ENCODE measurements at places on chromosomes 3 and 15.

- DNase-seq = no peak
Measured at GRCh38 chr3:113063126-113063894, 72.5 kb downstream of the GTPBP8 start.

DNA sequence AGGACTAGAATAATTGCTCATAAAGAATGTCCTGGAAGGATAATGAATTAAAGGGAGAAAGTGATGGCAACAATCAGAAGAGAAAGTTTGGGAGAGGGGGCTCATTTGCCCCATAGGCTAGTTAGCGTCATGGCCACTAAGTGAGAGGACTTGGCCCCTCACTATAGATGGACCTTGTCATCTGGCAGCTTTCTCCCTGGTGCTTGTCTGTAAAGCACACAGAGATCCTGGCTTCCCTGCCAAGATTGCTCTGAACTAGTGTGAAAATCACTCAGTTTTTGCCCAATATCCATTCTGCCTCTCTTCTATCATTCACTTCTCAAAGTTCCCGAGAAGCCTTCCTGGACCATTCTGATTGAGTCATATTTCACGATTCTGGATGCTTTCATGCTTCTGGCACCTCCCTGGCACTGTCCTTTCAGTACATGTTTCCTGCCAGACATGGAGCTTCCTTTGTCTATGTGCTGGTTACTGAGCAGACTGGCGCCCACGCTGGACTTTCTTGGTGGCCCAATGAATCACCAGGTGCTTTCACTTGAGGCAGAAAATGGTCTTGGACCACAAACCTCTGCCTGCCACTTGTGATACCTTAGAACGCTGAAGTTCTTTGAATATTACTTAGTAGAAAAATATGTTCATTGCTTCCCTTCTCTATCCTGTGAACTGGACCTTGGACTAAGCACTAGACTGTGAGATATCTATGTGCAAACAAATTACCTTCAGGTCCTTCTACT lies 709.6 kb upstream of the CFAP20DC start:
- DNase-seq = no peak

- DNase-seq = no peak
Measured at GRCh38 chr3:174777813-174778212, 81.3 kb upstream of the NAALADL2 start.

- DNase-seq = no peak
Measured at GRCh38 chr3:171279972-171280371, 180.2 kb downstream of the TNIK start.

DNA sequence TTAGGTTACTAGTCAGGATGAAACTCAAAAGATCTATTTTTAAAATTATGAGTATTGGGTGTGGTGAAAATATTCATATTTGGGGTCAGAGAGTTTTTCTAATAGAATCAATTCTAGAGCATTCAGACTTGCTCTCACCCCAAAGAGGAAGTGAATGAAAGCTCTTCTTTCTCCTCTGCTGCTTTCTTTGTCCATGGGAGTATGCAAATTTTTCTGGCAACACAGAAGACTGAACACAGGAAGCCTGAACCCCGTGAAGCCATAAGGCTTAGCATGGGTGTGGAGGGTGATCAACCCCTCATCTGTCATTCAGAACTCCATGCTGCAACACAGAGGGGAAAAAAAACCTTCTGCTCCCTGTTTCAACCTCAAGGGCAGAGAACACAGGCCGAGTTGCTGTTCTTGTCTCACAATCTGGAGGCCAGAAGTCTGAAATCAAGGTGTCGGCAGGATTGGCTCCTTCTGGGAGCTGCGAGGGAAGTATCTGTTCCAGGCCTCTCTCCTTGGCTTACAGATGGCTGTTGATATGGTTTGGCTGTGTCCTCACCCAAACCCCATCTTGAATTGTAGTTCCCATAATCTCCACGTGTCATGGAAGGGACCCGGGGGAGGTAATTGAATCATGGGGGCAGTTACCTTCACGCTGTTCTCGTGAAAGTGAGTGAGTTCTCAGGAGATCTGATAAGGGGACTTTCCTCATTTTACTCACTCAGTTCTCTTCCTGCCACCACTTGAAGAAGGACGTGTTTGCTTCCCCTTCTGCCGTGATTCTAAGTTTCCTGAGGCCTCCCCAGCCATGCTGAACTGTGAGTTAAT lies 33.7 kb upstream of the CD47 start:
- DNase-seq = no peak

GRCh38 chr15:92014281-92015030 lies 160.9 kb downstream of the SLCO3A1 start:
- no peak for DNase-seq

- DNase-seq = no peak
Measured at GRCh38 chr3:170222647-170223541, 670 bp downstream of the PRKCI start.

- DNase-seq = no peak
Measured at GRCh38 chr3:38605981-38606380, 43.5 kb downstream of the SCN5A start.

GRCh38 chr3:51371943-51372557 lies 13.0 kb upstream of the MANF start:
- peak; percentile 73 for DNase-seq

DNA sequence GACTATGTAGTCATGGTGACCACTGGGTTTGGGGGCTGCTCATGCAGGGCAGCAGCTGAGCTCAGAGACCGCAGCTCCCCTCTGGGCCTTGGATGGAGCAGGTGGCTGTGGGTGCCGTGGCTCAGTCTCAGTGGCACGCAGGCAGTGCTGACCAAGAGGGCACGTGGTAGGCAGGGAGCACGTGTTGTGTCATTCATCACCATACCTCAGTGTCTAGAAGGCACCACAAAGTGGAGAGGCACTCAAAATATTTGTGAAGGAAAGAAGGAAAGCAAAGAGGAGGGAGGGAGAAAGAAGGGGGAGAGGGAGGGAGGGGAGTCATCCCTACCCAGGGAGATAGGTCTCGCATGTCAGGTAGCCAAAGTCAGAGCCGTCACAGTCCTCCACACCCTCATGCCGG lies 26.1 kb downstream of the EAF1 start:
- DNase-seq = no peak

GRCh38 chr3:27840807-27841594 lies 118.9 kb upstream of the EOMES start:
- no peak for DNase-seq

GRCh38 chr15:81407718-81408117 lies 33.7 kb upstream of the TMC3 start:
- no peak for DNase-seq

DNA sequence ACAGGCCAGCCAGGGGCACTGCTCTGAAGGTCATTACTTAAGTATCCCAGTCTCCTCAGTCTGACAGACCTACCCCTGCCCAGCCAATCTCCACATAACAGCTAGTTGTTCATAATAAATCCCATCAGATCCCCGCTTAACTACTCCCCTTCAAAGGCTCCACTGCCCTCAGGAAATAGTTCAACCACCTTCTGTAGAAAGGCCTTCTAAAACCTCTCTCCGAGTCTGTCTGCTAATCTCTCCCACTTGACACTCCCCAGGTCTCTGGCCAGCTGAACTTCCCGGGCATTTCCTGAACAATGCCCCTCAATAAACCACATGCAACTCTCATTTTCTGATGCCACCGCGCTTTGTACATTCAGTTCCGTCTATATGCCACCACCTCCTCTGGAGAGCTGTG lies 6.0 kb downstream of the PRC1 start:
- no peak for DNase-seq

DNA sequence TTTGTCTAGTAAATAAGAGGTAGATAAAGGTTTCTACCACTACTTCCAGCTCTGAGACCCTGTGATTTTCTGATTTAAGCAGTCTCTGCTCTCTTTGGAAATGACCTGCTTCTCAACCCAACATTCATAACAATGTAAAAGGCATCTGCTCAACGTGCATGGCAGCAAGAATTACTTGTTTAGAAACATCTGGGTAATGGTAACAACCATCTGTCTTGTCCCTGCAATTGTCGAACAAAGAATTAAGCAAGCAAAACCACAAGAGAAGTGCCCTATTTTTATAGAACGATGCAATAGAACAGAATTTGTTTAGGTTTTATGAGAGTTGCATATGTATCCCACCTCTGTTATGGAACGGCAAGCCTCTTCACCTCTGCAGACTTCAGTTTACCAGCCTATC lies 7.1 kb upstream of the FSIP1 start:
- no peak for DNase-seq

GRCh38 chr15:25863111-25863967 lies at the start of gene ATP10A:
TSS of gene ATP10A (minus strand) at chr15:25863327. CDS start at chr15:25863096, 231 bp downstream.
- DNase-seq = no peak

DNA sequence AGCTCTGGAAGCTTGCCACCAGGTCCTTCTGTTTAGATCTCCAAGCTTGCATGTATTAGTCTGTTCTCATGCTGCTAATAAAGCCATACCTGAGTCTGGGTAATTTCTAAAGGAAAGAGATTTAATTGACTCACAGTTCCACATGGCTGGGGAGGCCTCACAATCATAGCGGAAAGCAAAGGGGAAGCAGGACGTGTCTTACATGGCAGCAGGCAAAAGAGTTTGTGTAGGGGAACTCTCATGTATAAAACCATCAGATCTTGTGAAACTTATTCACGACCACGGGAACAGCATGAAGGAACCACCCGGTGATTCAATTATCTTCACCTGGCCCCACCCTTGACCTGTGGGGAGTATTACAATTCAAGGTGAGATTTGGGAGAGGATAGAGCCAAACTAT lies 147.0 kb upstream of the PROK2 start:
- no peak for DNase-seq

- DNase-seq = no peak
Measured at GRCh38 chr3:171350364-171350763, 109.8 kb downstream of the TNIK start.

- no peak for DNase-seq
Measured at GRCh38 chr3:36206956-36207580, 173.2 kb upstream of the STAC start.

DNA sequence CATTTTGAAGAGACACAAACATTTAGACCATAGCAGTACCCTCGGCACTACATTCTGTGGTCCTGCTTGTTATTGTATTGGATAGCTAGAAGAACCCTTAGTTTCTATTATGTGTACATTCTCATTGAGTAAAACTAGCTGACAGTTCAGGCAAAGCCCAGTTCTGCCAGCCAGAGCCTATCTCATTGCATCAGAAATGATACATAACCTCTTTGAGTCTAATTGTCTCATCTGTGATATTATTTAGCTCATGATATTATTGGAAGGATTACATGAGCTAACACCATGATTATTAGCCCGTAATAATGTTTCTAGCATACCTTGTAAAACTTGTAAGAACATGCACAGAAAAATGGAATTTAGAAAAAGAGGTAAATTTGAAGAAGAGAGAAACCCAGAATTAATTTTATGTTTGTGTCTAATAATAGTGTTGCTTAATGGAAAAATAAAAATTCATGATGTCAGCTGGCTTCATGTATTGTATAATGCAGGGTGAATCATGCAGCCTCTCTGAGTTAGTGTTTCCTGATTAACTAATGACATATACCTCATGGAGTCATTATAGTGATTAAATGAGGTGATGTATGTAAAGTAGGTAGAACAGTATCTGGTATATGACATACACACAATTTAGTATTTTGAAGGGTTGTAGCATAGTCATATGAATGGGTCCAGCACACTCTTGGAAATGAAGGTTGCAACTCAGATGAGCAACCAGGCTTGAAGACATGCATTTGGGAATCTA lies 339.4 kb upstream of the GRM7 start:
- no peak for DNase-seq

DNA sequence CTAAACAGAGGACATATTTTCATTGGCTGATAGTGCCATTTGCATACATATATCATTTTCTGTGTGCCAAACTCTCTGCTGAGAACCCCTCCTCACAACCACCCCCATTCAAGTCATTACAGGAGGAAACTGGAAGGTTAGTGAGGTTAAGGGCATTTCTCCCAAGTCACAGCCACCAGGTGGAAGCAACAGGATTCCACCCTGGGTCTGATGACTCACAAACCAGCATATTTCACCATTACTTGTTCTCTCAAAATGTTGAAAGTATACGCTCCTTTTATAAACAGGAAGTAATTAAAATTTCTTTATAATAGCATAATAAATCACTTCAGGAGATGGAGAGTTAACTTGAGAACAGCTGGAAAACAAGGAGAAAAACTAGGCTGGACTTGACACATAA lies 398.6 kb upstream of the WNT5A start:
- DNase-seq = no peak

- no peak for DNase-seq
Measured at GRCh38 chr15:68208636-68209240, 3.6 kb upstream of the CALML4 start.

- DNase-seq = no peak
Measured at GRCh38 chr15:89566181-89566580, 9.1 kb upstream of the TICRR start.

DNA sequence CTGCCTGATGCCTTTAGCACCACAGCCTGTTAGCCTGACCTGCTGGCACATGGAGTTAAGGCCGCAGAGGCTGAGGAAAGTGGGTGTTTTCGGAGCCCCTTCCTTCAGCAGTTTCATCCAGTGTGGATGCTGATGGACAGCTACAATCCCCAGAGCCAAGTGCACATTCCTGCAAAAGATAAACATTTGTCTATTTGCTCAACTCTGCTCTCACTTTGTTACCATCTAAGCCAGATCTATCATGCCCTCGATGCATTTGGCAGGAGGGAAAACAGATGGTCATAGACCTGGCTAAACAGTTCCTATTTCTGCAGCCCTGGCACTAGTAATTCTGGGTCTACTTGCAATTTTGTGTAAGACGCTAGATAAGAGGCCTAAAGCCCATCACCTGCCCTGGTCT lies 312.9 kb upstream of the RASGRP1 start:
- DNase-seq = no peak

GRCh38 chr15:42349186-42349585 lies 10.1 kb upstream of the CAPN3 start:
- no peak for DNase-seq

GRCh38 chr15:93124126-93124525 lies 35.1 kb upstream of the RGMA start:
- DNase-seq = no peak

DNA sequence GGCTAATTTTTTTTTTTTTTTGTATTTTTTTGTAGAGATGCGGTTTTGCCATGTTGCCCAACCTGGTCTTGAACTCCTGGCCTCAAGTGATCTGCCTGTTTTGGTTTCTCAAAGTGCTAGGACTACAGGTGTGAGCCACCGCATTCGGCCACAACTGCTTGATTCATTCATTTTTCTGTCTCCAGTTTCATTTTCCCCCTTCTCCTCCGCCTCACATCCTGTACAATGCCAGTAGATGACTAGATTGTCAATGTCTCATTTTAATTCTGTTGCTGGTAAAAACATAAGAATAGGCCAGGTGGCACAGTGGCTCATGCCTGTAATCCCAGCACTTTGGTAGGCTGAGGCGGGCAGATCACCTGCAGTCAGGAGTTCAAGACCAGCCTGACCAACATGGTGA lies 12.0 kb upstream of the ZNF592 start:
- no peak for DNase-seq

GRCh38 chr3:8644748-8645390 lies at the start of gene SSUH2:
TSS of gene SSUH2 (minus strand) at chr3:8644798. CDS start at chr3:8644758, 40 bp downstream.
- DNase-seq = no peak

Data from glomerular endothelial cell (primary cell).